Fibroblast of pulmonary artery (primary cell): ENCODE measurements at places on chromosomes 12 and 14.

- peak; percentile 10 for DNase-seq
Observed at GRCh38 chr14:53450871-53451270, 297.7 kb upstream of the DDHD1 start.

- no peak for DNase-seq
Observed at GRCh38 chr12:120378036-120378435, 9.1 kb upstream of the MSI1 start.

- DNase-seq = peak; percentile 86
Observed at GRCh38 chr14:23327947-23328744, 6.9 kb downstream of the PABPN1 start.

- DNase-seq = no peak
Observed at GRCh38 chr12:88805286-88805685, 225.0 kb upstream of the KITLG start.

- DNase-seq = no peak
Observed at GRCh38 chr12:7076493-7076892, 15.8 kb downstream of the C1R start.

DNA sequence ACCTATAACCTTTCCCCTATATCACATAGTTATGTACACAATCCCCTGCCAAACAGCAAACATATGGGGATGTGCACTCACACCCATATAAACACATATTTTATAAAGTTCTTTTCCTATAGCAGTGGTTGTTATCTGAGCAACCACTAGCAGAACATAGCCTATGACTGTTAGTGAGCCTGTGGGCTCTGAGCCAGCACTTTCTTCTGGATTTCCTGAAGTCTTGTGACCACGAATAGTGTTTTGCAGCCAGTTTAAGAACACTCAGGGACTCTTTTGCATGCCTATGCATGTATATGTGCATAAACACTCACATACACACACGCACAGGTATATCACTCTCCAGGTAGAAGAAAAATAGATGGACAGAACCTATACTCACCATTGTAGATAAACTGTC is 17.1 kb downstream of the TESPA1 start:
- peak; percentile 21 for DNase-seq

DNA sequence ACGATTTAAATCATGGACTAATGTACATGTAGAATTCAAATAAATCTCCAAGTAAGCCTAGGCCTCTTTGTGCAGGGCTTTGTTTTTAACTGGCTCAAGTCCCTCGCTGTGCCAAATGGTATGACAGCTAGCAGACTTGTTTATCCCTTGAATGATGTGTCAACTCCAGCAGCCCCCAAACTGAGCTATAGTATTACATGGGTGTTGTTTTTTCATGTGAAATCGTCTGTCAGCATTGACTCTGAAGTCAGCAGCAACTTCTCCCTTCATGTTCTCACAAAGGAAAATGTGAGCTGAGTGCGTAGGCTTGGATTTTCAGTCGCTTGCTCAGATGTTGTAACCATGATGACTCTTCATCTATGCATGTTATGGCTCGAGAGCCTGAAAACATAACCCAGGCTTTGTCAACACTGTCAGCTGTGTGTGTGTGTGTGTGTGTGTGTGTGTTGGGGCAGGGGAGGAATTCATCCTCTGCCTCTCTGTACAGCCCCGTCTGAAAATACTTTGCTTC is 73.3 kb downstream of the PTHLH start:
- DNase-seq = peak; percentile 98

DNA sequence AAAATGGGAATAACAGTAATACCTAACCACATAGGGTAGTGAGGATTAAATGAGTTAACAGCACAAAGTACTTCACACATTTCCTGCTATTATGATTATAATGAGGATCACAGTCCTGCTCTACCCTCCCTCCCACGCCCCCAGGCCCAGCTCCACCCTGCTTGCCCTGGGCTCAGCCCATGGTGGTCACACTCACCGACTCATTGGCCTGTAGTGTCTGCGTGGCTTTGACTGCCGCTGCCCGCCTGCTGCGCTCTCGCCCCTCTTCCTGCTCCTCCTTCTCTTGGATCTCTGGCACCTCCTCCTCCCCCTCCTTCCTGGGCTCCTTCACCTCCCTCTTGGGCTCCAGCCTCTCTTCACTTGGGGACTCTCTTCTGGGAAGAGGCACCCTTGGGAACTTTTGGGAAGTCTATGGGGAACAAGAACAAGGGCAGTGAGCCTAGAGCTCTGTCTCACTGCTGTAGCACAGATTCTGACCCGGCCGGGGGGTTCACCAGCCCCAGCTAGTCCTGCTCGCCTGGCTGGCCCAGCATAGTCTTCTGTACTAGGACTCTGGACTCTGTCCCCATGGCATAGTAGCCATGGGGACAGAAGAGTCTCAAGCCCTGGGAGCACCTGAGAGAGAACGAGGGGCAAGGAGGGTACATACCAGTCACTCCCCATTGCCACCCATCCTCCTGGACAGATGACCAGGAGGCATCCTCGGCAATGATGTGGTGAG is 7.1 kb upstream of the PNMA1 start:
- no peak for DNase-seq

DNA sequence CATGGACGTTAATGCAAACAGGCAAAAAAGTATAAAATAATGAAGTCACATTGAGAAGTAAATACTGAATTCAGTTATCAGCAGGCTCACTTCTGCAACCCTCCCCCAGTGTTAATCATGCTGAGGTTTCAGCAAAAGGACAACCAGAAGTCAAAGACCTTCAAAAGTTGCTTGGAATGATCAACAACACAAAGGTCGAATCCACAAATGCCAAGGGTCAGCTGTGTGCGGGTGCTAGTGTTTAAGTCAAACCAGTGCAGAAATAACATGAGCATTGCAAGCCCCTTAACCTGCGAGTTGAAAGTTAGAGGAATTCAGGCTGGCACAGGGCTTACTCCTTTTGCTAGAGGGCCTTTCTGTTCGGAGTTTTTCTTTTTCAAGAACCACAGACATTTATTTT is 436.7 kb upstream of the SEL1L start:
- no peak for DNase-seq

GRCh38 chr12:68375756-68376695 is 43.9 kb upstream of the MDM1 start:
- no peak for DNase-seq

DNA sequence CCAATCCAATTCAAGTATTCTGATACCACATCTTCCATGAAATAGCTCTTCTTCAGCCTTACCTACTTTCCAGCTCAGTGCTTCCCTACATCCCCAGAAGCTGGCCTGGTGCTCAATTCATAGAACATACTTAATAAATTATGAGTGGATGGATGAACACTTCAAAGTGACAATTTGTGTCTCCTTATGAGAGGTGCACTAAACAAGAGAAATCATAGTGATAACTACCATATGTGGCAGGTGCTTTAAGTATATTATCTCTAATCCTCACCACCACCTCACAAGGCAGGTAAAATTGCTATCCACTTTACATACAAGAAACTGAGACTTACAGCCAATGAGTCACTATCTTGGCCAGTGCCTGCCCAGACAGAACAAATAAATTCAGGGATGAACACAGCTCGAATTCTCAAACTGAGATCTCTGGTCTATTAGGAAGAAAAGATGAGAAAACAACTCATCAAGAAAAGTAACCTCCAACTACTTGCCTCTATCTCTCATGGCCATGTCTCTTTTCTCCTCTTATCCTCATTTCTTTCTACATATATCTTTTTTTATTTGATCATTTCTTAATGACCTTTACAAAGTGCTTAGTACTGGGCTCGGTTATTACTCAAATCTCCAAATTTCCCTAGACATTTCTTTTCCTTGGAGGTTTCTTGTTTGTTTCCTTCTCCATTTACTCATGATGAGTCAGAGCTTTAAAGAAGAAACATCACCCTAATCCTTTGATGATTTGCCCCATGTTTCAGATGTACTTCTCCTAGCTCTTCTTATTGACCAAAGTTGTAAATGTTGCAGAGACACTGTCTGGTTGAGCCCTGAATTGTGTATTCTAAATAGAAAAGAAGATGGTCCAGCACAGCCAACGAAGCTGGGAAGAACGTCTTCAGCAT is 161.5 kb downstream of the RPS29 start:
- no peak for DNase-seq

- no peak for DNase-seq
Observed at GRCh38 chr14:59529189-59529588, 44.9 kb downstream of the JKAMP start.

- no peak for DNase-seq
Observed at GRCh38 chr14:104694991-104695659, 5.7 kb downstream of the INF2 start.

- peak; percentile 61 for DNase-seq
Observed at GRCh38 chr14:33679461-33680225, 271.2 kb downstream of the EGLN3 start.

DNA sequence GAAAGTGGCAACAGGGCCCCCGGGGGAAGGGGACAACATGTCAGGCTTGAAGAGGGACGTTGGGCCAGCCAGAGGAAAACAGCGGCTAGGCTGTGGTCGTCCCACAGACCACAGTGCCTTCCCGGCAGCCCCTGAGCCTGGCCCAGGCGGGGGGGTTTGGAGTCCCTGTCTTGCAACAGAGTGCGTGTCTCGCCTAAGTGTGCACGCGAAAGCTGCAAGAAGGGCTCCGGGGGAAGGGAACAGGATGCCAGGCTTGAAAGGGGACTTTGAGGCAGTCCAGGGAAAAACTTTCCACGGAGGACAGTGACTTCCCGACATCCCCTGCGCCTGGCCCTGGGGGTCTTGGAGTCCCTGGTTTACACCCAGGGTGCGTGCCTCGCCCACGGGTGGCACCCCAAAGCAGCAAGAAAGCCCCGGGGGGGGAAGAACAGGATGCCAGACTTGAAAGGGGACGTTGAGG is 157.5 kb upstream of the ALG10B start:
- DNase-seq = no peak

- no peak for DNase-seq
Observed at GRCh38 chr12:5710260-5710878, 234.7 kb downstream of the ANO2 start.

- peak; percentile 66 for DNase-seq
Observed at GRCh38 chr12:93080994-93081809, 152.1 kb upstream of the EEA1 start.

DNA sequence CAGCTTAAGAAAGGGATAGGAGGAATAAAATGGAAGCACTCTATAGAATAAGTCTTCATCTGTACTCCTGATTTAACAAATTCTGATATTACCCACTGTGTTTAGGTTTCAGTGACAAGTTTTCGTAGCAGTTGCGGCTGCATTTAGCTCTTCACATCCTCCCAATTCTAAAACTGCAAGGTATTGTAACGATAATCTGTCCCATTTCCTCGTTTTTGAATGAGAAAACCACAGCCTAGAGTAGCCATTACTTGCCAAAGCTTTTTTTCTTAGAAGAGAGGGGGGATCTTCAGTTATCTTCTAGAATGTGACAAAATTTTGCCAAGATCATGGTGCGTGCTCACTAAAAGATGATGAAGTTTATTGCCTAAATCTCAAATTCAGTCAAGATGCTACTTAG is 155.8 kb downstream of the PDE3A start:
- no peak for DNase-seq

DNA sequence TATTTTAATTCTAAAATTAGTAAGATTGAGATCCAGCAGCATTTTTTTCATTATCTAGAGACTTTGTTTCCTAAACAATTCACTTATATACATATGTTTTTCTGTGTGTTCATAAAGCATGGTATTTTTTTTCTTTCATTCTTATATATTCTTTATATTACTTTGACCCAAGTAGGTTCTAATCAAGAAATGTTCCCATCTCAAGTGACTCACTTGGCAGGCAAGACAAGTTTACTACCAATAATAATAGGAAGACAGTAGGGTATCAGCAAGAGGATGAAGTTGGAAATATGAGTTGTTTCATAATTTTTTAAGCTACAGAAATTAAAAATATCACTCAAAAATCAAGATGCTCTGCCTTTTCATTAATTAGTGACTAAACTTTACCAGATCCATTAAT is 613.4 kb upstream of the ATP2B1 start:
- DNase-seq = peak; percentile 29

DNA sequence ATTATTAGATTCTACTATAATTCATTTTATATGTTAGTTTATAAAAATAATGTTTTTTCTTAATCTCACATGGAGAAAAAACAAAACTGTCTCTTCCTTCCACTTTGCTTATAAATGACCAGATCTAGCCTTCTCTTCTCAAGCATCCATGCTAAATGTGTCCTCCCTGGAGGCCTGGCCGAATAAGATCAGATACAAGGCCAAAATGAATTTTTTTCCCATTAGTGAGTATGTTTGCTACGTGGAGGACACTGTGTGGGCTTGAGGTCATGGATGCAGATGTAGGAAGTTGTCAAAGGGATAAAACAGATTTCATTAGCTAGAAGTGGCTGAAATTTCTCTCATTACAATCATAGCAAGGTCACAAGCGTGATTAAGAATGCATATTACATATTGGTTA is 1244.9 kb upstream of the SEL1L start:
- no peak for DNase-seq

GRCh38 chr12:9244894-9245293 is 36.7 kb upstream of the PZP start:
- no peak for DNase-seq

GRCh38 chr14:62269204-62269603 is 507.0 kb downstream of the SNAPC1 start:
- DNase-seq = peak; percentile 24

- no peak for DNase-seq
Observed at GRCh38 chr14:54332490-54332889, 64.3 kb upstream of the CDKN3 start.

DNA sequence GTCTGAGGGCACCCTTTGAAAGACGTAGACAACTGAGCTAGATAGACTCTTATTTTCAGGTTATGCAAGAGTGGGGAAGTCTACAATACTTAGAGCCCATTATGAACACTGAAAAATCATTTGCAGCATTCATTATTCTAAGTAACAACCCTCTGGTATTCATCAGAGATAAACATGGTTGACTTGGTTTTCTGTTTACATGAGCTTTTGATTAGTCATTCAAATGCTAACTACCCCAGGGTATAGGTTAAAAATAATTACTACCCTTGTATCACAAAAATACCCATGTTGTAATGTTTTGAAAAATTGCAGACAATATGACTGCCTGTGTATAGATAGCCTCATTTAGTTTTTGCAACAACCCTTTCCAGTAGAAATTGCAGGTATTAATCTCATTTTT is 78.5 kb downstream of the PPFIBP1 start:
- no peak for DNase-seq

DNA sequence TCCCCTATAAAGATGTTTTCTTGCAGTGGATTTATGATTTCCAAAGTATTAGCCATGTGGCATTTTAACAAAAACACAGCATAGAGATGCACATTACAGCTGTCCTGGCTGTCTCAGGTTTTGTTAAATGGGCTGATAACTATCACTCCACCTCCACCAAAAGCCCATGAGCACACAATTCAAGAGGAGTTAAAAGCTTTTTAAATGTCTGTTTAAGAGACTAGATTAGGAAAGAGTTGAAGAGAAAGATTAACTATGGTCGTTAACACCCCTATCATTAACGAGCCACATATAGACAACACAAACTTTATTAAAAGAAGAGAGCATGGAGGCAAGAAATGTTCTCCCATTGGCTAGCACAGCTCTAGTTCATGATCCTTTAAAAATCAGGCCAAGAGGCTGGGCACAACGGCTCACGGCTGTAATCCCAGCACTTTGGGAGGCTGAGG is 14.5 kb downstream of the CBX5 start:
- no peak for DNase-seq

GRCh38 chr14:69643430-69644200 is 32.2 kb downstream of the SUSD6 start:
- DNase-seq = peak; percentile 55
